ENCODE measurements at places on chromosomes 7 and 10.

- no peak for DNase-seq
Measured at GRCh38 chr7:651032-651728, 75.3 kb upstream of the DNAAF5 start.

- no peak for DNase-seq
Measured at GRCh38 chr10:33665501-33665900, 331.0 kb upstream of the NRP1 start.

DNA sequence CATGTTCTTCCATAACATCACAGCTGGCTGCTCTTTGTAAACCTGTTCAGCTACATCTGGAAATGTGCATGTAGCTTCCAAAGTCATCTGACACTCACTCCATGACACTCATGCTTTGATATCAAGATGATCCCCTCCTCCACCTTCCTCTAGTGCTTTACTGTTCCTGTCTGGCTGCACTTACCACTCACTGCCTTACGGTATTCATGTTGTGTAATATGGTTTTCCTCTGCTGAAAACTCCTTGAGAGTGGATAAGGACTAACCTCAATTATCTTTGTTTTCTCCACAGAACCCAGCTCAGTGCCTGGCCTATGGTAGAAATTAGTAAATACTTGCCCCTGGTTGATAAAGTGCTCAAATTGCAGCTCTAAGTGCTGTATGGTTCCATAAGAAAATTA lies 483.9 kb downstream of the HTR7 start:
- no peak for DNase-seq

DNA sequence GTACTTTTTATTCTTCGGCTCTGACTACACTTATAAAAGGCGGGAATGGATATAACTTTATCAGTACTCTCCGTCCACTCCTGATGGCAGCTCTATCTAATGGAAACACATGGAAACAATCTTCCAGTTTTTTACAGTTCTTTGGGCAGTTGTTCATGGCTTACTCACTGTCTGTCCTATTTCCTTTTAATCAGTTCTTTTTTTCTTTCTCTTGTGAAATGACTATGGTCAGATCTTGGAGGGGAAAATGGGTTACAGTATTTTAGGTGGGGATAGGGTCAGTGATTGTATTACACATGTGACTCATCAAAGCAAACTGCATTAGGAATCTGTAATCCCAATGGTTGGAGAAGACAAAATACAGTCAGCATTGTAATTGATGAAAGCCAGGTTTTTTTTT lies 112.4 kb downstream of the BICC1 start:
- DNase-seq = no peak

GRCh38 chr10:76976142-76976541 lies 661.5 kb downstream of the KCNMA1 start:
- no peak for DNase-seq

GRCh38 chr10:124529661-124530214 lies 68.1 kb downstream of the LHPP start:
- no peak for DNase-seq

DNA sequence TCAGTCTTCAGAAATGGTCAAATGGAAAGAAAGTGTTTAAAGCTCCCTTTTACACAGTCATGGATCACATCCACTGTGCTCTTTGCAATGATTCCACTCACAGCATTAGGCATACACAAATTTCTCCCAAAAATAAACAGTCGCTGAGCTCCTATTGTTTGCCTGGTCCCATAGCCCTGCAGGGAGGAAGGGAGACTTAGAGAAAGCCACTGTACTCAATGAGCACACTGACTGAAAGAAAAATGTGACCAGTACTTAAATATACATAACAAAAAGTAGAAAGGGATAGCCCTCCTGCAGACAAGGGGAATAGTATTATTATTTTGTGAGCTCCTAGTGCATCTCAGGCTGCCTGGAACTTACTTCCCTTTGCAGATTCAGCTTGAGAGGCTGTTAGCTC lies 853.2 kb downstream of the GRID1 start:
- DNase-seq = no peak

DNA sequence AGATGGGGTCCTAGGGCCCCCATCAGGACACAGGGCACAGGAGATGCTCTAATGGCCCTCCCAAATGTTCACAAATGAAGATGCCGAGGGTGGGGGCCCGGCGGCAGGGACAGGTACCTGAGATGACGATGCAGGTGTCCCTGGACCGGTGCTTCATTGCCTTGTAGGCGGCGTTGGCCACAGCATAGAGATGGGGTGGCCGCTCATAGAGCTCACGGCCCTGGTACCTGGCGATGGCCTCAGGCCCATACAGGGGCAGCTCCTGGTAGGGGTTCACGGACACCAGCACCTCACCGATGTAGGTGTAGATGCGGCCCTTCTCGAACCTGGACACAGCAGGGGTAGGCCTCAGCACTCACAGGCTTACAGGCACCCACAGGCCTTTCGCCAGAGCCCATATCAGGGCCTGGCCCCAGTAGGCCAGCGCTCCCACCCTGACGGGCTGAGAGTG lies 2.0 kb downstream of the MYO1G start:
- no peak for DNase-seq

GRCh38 chr7:110918949-110919548 lies 171.9 kb upstream of the LRRN3 start:
- DNase-seq = no peak

GRCh38 chr10:61354401-61354975 lies 98.7 kb downstream of the TMEM26 start:
- DNase-seq = no peak

- DNase-seq = no peak
Measured at GRCh38 chr10:113340282-113340681, 212.6 kb upstream of the HABP2 start.

DNA sequence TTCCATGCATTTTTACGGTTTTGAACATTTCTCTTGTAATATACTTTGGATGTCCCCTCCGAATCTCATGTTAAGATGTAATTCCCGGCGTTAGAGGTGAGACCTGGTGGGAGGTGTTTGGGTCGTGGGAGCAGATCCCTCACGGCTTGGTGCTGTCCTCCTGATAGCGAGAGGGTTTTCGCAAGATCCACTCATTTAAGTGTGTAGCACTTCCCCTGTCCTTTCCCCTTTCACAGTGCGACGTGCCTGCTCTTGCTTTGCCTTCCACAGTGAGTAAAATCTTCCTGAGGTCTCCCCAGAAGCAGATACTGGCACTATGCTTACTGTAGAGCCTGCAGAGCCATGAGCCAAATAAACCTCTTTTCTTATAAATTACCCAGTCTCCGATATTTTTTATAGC lies 6.6 kb downstream of the GPR141 start:
- DNase-seq = no peak
